ENCODE measurements at places on chromosomes 2 and 18.

GRCh38 chr2:209761566-209761965, 10.1 kb upstream of the UNC80 start:
- no peak for DNase-seq

- no peak for DNase-seq
Observed at GRCh38 chr2:121420486-121420885, 110.2 kb upstream of the RNU4ATAC start.

DNA sequence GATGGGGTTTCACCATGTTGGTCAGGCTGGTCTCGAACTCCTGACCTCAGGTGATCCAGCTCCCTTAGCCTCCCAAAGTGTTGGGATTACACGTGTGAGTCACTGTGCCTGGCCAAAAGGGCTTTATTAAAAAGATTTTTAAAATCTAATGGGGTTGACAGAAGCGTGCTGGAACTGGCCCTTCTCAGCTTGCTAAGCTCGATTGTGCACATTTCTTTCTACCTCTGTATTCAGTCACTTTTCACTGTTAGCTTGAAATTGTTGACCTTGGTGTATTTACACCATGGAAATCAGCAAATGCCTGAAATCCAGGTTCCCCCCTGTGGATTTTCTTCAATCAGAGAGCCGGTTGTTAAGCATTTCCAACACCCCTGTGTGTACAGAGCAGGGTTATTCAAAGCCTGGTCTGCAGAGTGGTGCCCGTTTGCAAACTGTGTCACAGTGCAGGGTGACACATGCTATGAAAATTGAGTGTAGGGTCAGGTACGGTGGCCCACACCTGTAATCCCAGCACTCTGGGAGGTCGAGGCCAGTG, 140.2 kb downstream of the TGIF1 start:
- no peak for DNase-seq

DNA sequence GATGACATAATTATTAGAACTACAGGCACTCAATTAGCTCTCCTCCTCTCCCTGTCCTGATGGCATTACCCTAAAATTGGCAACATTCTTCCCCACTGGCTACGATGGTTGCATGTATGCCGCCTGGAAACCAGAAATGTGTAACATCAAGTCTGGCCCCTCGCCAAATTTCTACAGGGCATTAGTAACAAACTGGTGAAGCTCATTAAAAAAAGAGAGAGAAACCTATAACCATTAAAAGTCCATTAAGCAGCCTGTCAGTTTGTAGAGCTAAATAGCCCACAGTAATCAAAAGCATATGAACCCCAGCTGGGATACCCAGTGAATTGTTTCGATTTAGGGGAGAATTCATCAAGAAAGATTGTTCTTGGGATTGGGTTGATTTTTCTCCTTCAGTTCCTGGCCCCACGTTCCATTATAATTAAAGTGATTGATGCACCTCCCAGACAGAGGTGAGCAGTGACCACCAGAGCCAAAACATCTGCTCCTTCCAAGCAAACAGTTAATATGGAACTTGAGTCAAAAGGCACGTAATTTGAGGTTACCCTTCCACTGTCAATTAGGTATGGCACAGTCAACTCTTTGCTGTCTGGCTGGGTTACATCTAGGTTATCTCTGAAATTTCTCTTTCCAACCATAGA, 208.6 kb downstream of the C1D start:
- DNase-seq, result no peak

DNA sequence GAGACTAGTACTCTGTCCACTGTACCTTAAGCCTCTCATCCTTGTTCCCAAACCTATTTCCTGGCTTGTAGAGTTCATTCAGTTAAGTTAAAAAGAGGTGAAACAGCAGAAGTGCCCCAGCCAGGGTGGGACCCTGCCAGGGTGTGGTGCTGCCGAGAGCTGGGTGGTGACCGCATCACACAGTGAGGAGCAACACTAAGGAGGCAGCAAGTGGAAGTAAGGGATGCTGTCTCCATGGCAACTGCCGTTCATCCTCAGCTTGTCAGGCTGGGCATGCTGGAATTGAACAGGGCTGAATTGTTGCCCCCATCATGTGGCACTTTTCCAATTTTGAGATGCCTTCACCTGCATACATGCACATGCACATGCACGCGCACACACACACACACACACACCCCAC, 77.0 kb downstream of the VSNL1 start:
- no peak for DNase-seq

- no peak for DNase-seq
Observed at GRCh38 chr18:52319424-52319983, 20.5 kb upstream of the DCC start.
